ENCODE measurements at places on chromosomes 12 and 14.

DNA sequence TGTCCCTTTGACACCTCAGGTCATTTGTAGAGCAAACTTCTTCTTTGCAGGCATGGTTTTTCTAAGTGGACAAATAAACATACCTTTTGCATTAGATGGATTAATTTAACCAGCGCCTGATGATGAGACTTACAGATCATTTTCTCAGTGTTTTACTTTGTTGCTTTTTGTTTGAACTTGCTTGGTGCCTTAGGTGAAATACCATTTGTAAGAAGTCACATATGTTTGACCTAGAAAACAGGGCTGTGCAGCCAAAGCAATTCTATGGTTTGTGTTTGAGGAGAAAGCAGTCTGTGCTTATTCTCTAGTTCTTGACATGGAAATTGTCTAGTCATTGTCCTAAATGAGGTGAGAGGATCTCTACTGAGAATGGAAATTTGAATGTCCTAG lies 111.1 kb downstream of the DIP2B start:
- DNase-seq = no peak

DNA sequence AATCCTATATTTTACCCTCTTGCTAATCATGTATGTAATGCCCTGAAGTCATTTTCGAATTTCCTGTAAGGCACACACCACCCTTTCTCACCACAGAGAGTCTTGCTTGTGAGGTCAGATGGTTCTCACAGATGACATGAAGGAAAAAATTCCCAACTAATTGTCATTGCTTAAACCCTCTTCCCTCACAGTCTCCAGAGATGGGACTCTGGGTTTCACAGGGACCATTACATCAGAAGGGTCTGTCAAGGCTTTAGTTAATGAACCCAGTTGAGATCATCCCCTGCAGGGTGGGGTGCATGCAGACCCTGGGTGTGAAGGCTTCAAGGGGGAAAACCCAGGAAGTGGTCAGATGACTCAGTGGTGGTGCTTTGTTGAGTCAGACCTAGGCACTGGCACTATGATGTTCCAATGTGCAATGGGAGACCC lies 229.6 kb downstream of the BCAT1 start:
- DNase-seq = no peak

GRCh38 chr12:15662303-15662980 lies 126.7 kb downstream of the EPS8 start:
- no peak for DNase-seq

DNA sequence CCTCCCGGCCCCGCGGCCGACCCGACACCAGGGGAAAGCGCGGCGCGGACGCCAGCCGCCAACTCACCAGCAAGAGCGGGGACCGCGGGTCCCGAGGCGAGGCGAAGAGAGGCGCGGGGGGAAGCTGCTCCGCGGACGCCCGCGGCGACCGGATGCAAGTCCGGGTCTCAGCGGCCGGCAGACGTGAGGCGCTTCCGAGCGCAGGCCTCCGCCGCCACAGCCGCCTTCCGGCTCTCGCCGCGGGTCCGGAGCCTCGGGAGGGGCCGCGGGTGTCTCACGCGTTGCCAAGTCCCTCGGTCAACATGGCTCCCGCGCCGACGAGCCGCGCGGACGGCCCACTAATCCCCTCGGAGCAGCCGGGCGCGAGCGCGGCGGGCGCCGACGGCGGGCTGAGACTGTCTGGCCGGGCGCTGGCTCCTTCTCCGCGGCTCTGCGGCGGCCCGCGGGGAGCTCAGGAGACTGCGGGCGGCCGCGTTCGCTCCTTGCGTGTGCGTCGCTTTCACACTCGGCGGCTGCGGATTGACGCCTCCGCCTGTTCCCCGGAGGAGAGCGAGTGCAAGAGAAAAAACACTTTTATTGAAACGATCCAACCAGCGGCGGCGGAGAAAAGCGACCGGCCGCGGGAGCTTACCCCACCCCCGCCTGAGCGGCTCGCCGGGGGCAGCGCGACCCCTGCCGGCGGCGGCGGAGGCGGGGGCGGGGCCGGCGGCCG lies at the start of gene CDK17:
CDK17 (minus strand) TSS at position 521 of the 712 bp plus-strand sequence. CDS start 65,603 bp downstream, outside the sequence.
- DNase-seq = peak; percentile 90

- DNase-seq = no peak
Measured at GRCh38 chr14:32078858-32079216, 1.7 kb downstream of the ARHGAP5 start.

GRCh38 chr12:113230315-113231234 lies 9.3 kb downstream of the TPCN1 start:
- no peak for DNase-seq

GRCh38 chr14:90447720-90448497 lies 51.1 kb downstream of the CALM1 start:
- peak; percentile 24 for DNase-seq

DNA sequence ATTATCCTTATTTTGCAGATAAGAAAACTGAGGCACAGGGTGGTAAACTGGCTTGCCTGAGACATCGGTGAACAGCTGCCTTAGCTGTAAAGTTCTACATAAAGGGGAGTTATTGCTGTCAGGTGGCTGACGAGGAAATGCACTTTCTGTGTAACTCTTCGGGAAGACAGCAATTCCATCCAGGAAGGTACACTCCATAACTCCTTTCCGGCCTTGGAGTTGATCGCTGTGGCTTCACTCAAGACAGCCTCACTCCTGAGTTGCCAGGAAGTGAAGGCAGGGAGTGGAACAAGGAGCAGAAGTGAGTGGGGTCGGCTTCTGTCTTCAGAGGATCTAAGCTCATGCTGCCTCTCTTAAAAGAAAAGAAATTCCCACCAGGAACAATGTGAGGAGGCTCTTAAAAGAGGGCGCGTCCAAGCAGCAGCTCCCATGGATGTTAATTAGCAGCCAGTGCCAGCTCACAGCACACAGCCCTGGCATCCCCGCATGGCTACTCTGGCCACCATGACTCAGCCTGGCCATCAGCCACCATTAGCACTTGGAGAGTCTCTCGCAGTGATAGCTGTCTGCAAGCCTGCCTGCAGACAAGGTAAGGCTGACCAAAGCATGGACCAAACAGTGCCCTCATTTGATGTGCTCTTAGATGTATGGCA lies 60.3 kb downstream of the NUAK1 start:
- no peak for DNase-seq

GRCh38 chr14:96734076-96734622 lies 63.0 kb upstream of the VRK1 start:
- no peak for DNase-seq

GRCh38 chr14:90454041-90455000 lies 57.5 kb downstream of the CALM1 start:
- peak; percentile 16 for DNase-seq

- DNase-seq = no peak
Measured at GRCh38 chr14:105088812-105089745, 23.8 kb upstream of the GPR132 start.

DNA sequence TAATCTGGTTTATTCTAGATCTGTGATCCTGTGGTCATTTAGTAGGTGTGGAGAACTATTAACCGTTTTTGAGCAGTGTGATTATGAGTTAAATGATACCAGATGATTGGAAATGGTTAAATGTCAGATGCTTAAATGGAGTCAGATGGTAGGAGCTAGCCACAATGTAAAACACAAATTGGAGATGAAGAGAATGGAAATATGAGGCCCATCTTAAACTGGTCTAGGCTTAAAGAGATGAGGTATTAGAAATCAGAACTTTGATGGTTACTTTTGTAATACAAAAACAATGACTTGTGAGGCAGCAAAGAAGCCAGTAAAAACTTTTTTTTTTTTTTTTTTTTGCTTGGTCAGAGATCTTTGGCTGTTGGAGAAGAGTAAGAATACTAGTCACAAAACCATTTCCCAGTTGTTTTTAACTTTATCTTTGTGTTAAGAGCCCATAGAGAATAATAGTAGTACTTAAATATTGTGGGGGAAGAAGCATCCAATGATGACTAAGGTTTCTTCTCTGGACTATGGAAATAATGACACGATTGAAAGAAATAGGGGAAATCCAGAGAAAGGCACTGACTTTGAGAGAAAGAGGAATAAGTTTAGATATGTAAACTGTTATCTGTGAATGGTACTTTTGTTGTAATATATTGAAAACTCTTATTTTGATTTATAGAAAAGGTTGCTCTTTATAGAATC lies 95.9 kb downstream of the WNK1 start:
- no peak for DNase-seq

DNA sequence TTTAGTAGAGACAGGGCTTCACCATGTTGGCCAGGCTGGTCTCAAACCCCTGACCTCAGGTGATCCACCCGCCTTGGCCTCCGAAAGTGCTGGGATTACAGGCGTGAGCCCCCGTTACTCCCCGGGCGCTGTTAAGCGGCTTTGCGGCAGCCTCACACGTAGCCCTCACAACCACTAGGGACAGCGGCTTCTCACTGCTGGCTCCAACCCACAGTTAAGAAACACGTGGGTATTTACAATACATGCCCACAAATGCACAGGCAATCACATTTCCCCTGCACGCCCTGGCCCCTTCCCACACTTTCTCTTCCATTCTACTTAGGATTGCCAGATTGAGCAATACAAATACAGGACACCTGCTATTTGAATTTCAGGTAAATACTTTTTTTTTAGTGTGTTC lies 37.0 kb upstream of the EIF5 start:
- DNase-seq = no peak

- DNase-seq = peak; percentile 70
Measured at GRCh38 chr14:71800878-71801277, 131.4 kb upstream of the RGS6 start.

GRCh38 chr12:52495389-52495788 lies 2.3 kb upstream of the KRT6A start:
- peak; percentile 18 for DNase-seq

GRCh38 chr12:95974358-95974757 lies 21.8 kb downstream of the HAL start:
- no peak for DNase-seq

Data from OCI-LY7 (cell line).